Kidney tubule cell (primary cell): ENCODE measurements at places on chromosomes 16 and 17.

GRCh38 chr17:4064366-4064765 is 78.5 kb downstream of the ZZEF1 start:
- DNase-seq: no peak

- no peak for DNase-seq
Observed at GRCh38 chr17:21024024-21024423, 18.8 kb downstream of the USP22 start.

GRCh38 chr16:88431651-88432050 is 21.4 kb upstream of the ZFPM1 start:
- DNase-seq: no peak

DNA sequence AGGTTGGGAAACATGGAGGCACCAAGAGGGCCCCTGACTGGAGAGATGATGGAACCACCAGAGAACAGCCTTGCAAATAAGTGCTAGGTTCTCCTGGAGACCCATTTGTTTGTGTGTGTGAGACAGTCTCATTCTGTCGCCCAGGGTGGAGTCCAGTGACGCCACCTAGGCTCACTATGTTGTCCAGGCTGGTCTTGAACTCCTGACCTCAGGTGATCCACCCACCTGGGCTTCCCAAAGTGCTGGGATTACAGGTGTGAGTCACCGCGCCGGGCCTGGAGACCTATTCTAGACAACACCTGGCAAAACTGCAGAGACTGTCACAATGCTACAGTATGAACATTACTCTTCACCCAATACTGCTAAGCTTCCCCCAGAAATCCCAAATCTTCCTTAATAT is 1.5 kb downstream of the NPLOC4 start:
- peak; percentile 39 for DNase-seq

GRCh38 chr17:75307957-75308731 is 18.9 kb upstream of the SLC25A19 start:
- no peak for DNase-seq

DNA sequence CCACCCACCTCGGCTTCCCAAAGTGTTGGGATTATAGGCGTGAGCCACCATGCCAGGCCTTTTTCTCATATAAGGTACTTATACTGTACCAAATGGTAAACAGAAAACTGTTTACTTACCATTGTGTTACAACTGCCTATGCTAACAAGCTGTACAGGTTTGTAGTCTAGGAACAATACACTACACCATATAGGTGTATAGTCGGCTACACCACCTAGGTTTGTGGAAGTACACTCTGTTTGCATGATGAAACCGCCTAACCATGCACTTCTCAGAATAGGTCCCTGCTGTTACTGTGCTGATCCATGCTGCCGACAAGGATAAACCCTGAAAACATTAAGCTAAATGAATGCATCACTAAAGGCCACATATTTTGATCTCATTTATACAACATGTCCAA is 18.9 kb downstream of the DNAJA2 start:
- DNase-seq: no peak
